ENCODE measurements at places on chromosomes 6 and 20. TPM values are rescaled to one million over a fixed set of nuclear protein-coding genes. Genes with fewer than 3 reads are reported as not detected.
A peak's percentile ranks its signal among the peaks of the same experiment; 100 is the strongest.

The POU5F1 gene
- 47.5 TPM for total RNA-seq

The C20orf96 gene
- 23.9 TPM for total RNA-seq

The RPS21 gene
- total RNA-seq = 2,998 TPM

The UST gene
- total RNA-seq = 42.6 TPM

The TMEM170B gene
- 1.9 TPM for total RNA-seq

The RIMS1 gene
- total RNA-seq = 2.6 TPM

The SNX3 gene
- 46.1 TPM for total RNA-seq

DNA sequence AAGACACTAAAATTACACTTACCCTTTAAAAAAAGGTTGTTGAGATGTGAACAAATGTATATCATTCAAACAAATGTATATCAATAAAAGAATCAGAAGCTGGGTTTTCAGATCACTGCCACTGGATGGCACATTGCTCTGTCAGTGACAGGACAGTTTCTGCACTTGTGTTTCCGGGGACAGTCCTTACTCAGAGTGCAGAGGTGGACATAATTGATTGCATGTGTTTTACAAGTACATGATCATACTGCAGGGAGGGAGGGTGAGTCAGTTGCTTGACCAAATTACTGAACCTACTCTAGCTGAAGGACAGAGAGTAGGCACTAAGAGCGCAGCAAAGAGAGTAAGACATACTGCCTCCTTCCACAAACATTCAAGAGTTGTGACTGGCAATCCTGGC, 302.3 kb downstream of the TENT5A start:
- no peak for DNase-seq
- H3K4me3 ChIP-seq = no peak overlapping the region
- no peaks in the 10 kb centered on the region for H3K4me1 ChIP-seq
- H3K27me3 ChIP-seq = no peaks in the 10 kb centered on the region

DNA sequence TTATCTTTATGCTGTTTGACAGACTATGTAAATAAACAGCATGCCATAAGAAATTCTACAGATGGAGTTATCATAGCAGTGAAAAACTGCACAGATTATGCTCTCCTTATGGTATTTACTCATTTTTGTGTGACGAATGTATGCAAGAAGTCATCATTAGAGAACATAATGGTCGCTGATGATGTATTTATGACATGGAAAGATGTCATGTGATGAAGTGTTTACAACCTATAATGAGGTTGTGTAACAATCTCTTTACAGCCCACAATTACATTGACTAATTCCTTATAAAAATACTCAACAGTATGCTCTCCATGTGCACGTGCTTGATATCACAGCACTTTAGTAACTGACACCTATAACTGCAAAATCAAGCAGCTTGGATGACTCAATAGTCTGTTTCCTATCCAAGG, 192.4 kb downstream of the BMP2 start:
- H3K27me3 ChIP-seq = no peaks in the 10 kb centered on the region
- DNase-seq = peak; percentile 2
- H3K36me3 ChIP-seq = no peaks in the 10 kb centered on the region
- H3K27ac ChIP-seq = no peak overlapping the region

- DNase-seq = no peak
- no peaks in the 10 kb centered on the region for H3K36me3 ChIP-seq
- no peaks in the 10 kb centered on the region for H3K27me3 ChIP-seq
- H3K4me3 ChIP-seq = no peak overlapping the region
- no peak overlapping the region for H3K27ac ChIP-seq
Observed at GRCh38 chr20:50717974-50718761, 13.2 kb upstream of the PARD6B start.

DNA sequence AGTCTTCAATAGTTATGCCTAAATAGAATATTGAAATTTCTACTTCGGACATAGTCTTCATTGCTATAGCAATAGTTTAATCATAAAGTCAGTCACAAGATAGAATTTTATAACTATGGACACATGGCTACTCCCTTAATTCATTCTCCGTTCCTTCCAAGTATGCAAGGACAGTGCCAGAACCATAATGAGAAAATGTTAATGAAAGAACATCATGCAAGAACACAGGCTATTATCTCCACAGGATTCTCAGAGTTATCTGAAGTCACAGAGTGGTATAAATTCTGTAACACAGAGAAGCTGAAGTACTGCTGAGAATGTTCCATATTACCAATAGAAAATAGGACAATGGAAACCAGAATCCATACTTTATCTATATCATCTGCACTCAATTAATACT, 826.2 kb downstream of the EPHA7 start:
- no peaks in the 10 kb centered on the region for H3K27me3 ChIP-seq
- no peak overlapping the region for H3K4me3 ChIP-seq
- H3K36me3 ChIP-seq = no peaks in the 10 kb centered on the region
- DNase-seq = no peak
- H3K27ac ChIP-seq = no peak overlapping the region
- H3K4me1 ChIP-seq = no peaks in the 10 kb centered on the region

GRCh38 chr20:17657079-17657825, 24.8 kb downstream of the RRBP1 start:
- H3K4me1 ChIP-seq = peaks cover 26% of the 10 kb centered on the region
- H3K27ac ChIP-seq = peak overlapping the region; percentile 52
- DNase-seq = no peak
- H3K36me3 ChIP-seq = peaks cover 36% of the 10 kb centered on the region
- no peak overlapping the region for H3K4me3 ChIP-seq

DNA sequence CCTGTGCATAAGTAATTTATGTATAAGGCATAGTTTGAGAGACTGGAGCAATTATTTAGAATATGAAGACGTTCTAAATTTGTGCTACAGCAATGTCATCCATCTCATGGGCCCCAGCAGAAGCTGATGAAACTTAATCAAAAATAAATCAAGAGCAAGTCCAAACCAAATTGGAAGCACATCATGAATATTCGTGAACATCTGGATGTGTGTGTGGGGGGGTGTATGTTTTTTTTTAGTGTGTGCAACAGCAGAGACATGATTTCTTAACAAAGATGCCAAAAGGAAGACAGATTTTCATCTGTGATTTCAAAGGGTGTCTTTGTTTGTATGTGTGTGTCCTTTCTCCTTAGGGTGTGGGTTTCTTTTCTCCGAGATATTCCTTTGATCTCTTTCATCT, 58.9 kb downstream of the SASH1 start:
- no peak overlapping the region for H3K27ac ChIP-seq
- H3K4me3 ChIP-seq = no peak overlapping the region
- DNase-seq = no peak
- peaks cover 6% of the 10 kb centered on the region for H3K4me1 ChIP-seq

DNA sequence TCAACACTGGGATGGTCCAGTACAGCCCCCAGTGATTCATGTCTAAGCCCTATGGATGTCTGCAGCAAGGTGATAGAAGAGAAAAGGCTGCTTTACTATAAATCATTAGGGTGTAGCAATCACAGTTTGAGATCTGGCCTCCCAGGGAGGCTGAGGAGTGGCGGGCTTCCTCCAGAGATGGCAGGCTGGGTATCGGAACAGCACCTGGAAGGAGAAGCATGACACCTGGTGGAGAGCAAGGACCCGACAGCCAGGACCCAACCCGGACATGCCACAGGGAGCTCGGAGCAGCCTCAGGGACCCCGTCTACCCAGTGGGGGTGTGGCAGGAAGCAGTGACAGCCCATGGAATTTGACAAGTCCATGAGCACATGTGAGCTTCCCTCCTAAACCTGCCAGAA, 114.8 kb upstream of the CD93 start:
- H3K4me3 ChIP-seq = no peak overlapping the region
- peak; percentile 62 for DNase-seq
- no peak overlapping the region for H3K27ac ChIP-seq

- no peaks in the 10 kb centered on the region for H3K36me3 ChIP-seq
- no peaks in the 10 kb centered on the region for H3K27me3 ChIP-seq
- H3K27ac ChIP-seq = peak overlapping the region; percentile 49
- no peak overlapping the region for H3K4me3 ChIP-seq
- no peak for DNase-seq
- peaks cover 80% of the 10 kb centered on the region for H3K4me1 ChIP-seq
Observed at GRCh38 chr6:111843347-111844147, 29.7 kb downstream of the FYN start.

GRCh38 chr20:58054780-58055373, 173.6 kb downstream of the ANKRD60 start:
- peaks cover 8% of the 10 kb centered on the region for H3K4me1 ChIP-seq
- no peaks in the 10 kb centered on the region for H3K36me3 ChIP-seq
- H3K27me3 ChIP-seq = no peaks in the 10 kb centered on the region
- no peak overlapping the region for H3K27ac ChIP-seq
- H3K4me3 ChIP-seq = no peak overlapping the region

- DNase-seq = no peak
- H3K36me3 ChIP-seq = no peaks in the 10 kb centered on the region
- H3K27ac ChIP-seq = no peak overlapping the region
- no peaks in the 10 kb centered on the region for H3K27me3 ChIP-seq
- no peak overlapping the region for H3K4me3 ChIP-seq
- no peaks in the 10 kb centered on the region for H3K4me1 ChIP-seq
Observed at GRCh38 chr6:155181498-155181897, 82.3 kb upstream of the CLDN20 start.

- H3K27me3 ChIP-seq = no peaks in the 10 kb centered on the region
- peaks cover 59% of the 10 kb centered on the region for H3K36me3 ChIP-seq
- no peak overlapping the region for H3K27ac ChIP-seq
- H3K4me3 ChIP-seq = no peak overlapping the region
- H3K4me1 ChIP-seq = peaks cover 8% of the 10 kb centered on the region
- no peak for DNase-seq
Observed at GRCh38 chr20:45840700-45841198, 7.2 kb downstream of the SNX21 start.

DNA sequence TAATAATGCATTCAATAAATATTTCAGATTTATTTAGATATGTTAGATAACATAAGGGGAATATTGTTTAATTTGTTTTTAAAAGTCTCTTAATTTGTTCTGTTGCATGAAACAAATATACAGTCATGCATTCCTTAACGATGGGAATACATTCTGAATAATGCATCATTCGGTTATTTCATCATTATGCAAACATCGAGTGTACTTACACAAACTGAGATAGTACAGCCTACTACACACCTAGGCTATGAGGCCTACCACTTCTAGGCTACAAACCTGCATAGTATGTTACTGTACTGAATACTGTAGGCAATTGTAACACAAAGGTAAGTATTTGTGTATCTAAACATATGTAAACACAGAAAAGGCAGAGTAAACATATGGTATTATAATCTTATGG, 118.7 kb downstream of the EPHA7 start:
- no peaks in the 10 kb centered on the region for H3K4me1 ChIP-seq
- no peaks in the 10 kb centered on the region for H3K27me3 ChIP-seq
- H3K36me3 ChIP-seq = no peaks in the 10 kb centered on the region
- no peak overlapping the region for H3K27ac ChIP-seq
- no peak for DNase-seq

DNA sequence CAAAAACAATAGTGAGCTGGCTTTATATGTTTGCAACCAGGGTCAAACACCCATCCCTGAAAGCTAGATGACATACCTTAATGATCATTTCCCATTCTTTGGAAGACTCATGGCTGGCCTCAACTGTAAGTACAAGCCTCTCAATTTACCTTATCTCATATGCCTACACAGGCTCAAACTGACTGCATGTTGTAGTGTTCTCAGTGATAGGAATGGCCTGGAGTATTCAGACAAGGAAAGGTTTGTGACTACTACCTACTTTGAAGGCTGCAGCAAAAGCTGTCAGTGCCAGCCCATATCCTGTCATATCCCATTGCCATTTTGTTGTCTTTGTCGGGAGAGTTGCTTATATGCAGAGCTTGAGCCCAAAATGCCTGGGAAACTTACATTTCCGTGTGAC, 205.2 kb upstream of the MOCS1 start:
- H3K4me3 ChIP-seq = no peak overlapping the region
- H3K27me3 ChIP-seq = no peaks in the 10 kb centered on the region
- H3K36me3 ChIP-seq = no peaks in the 10 kb centered on the region
- H3K4me1 ChIP-seq = no peaks in the 10 kb centered on the region
- H3K27ac ChIP-seq = no peak overlapping the region

GRCh38 chr6:48695872-48696271, 584.9 kb upstream of the PTCHD4 start:
- H3K27me3 ChIP-seq = no peaks in the 10 kb centered on the region
- no peaks in the 10 kb centered on the region for H3K4me1 ChIP-seq
- H3K4me3 ChIP-seq = no peak overlapping the region
- H3K27ac ChIP-seq = no peak overlapping the region
- no peak for DNase-seq

DNA sequence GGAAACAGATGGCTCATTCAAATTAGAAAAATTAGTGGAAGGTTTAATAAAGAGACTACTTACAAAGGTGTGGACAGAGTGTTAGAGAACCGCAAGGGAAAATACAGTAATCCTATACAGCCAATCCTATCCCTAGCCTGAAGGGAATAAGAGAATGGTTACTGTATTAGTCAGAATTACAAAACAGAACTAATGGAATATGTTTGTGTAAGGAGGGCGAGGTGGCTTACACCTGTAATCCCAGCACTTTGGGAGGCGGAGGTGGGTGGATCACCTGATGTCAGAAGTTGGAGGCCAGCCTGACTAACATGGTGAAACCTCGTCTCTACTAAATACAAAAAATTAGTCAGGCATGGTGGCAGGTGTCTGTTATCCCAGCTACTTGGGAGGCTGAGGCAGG, 16.3 kb upstream of the TRPC4AP start:
- H3K36me3 ChIP-seq = peaks cover 27% of the 10 kb centered on the region
- no peak overlapping the region for H3K4me3 ChIP-seq
- no peaks in the 10 kb centered on the region for H3K27me3 ChIP-seq
- no peak overlapping the region for H3K27ac ChIP-seq
- no peaks in the 10 kb centered on the region for H3K4me1 ChIP-seq
- no peak for DNase-seq

DNA sequence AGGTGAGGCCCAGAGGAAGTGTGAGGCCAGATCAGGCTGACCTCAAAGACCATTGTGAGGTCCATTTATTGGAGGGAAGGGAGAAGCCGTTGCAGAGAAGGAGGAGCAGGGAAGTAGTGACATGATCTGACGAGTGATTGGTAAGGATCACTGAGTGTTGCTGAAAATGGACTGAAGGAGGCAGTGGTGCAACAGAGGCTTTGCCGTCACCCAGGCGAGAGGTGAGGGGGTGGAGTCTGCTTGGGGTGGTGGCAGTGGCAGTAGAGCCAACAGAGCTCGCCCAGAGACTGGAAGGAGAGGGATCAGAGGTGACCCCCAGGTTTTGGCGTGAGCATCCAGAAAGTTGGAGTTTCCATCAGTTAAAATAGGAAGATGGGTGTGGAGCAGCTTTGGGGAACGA, 67.9 kb upstream of the CLDN20 start:
- no peaks in the 10 kb centered on the region for H3K4me1 ChIP-seq
- no peak overlapping the region for H3K4me3 ChIP-seq
- no peaks in the 10 kb centered on the region for H3K27me3 ChIP-seq
- H3K36me3 ChIP-seq = no peaks in the 10 kb centered on the region
- no peak for DNase-seq

GRCh38 chr6:33925936-33926335, 122.1 kb upstream of the MLN start:
- H3K27me3 ChIP-seq = no peaks in the 10 kb centered on the region
- H3K4me3 ChIP-seq = no peak overlapping the region
- no peaks in the 10 kb centered on the region for H3K4me1 ChIP-seq
- no peak overlapping the region for H3K27ac ChIP-seq

- H3K36me3 ChIP-seq = no peaks in the 10 kb centered on the region
- no peak overlapping the region for H3K4me3 ChIP-seq
- DNase-seq = no peak
Observed at GRCh38 chr6:163983679-163984078, 569.2 kb downstream of the QKI start.

All from stomach (tissue), 19 donors.